Breast epithelium (tissue), 4 donors: ENCODE measurements at places on chromosomes 6 and 20.

DNA sequence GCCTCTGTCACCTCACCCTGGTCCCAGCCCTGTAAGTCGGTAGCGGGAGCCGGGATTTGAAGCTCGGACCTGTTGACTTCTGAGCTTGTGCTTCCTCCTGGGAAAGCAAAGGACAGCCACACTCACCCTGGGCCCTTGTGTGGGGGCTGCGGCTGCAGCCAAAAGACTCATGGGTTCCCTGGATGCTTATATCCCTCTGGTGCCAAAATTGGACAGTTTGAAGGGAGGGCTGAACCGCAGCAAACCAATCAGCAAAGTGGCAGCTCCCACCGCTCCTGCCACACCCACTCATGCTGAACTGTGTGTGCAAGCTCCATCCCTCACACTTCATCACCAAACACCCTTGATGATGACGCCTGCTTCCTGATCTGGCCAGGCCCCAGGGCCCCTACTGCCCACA lies 3.9 kb upstream of the CCN5 start:
- no peak for DNase-seq
- peaks cover 3% of the 10 kb centered on the region for H3K4me1 ChIP-seq
- H3K27ac ChIP-seq, result no peak overlapping the region
- H3K4me3 ChIP-seq, result no peak overlapping the region

- no peak for DNase-seq
- H3K4me3 ChIP-seq, result no peak overlapping the region
- H3K27me3 ChIP-seq, result no peaks in the 10 kb centered on the region
- H3K36me3 ChIP-seq, result no peaks in the 10 kb centered on the region
- H3K27ac ChIP-seq, result no peak overlapping the region
- H3K4me1 ChIP-seq, result no peaks in the 10 kb centered on the region
Measured at GRCh38 chr6:151417477-151417876, 26.1 kb upstream of the ZBTB2 start.

- H3K4me3 ChIP-seq, result peak overlapping the region; percentile 100
- DNase-seq, result no peak
- H3K36me3 ChIP-seq, result peaks cover 10% of the 10 kb centered on the region
- H3K27me3 ChIP-seq, result no peaks in the 10 kb centered on the region
Measured at GRCh38 chr20:45935416-45936046, 1.0 kb downstream of the PCIF1 start.

DNA sequence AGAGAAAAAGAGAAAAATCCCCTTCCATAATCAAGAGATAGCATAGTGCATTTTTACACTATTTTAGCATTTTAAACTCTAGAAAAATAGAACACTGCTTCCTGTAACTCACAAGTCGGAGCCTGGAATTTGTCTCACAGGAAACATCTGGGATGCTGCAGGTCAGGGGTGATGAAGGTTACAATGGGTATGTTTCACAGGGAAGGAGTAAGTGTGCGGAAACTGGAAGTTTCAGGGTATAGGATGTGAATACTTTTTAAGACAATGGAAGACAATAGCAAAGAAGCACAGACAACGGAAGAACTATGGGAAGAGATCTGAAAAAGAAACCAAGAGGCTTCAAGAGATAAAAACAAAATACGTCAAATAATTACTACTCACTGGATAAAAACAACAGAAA lies 361.0 kb upstream of the MARCKS start:
- no peak for DNase-seq
- no peak overlapping the region for H3K4me3 ChIP-seq
- no peaks in the 10 kb centered on the region for H3K27me3 ChIP-seq
- no peaks in the 10 kb centered on the region for H3K36me3 ChIP-seq
- no peak overlapping the region for H3K27ac ChIP-seq

GRCh38 chr6:113967777-113968176 lies 3.2 kb downstream of the HDAC2 start:
- no peaks in the 10 kb centered on the region for H3K36me3 ChIP-seq
- H3K4me1 ChIP-seq, result no peaks in the 10 kb centered on the region
- DNase-seq, result no peak
- H3K27ac ChIP-seq, result no peak overlapping the region

DNA sequence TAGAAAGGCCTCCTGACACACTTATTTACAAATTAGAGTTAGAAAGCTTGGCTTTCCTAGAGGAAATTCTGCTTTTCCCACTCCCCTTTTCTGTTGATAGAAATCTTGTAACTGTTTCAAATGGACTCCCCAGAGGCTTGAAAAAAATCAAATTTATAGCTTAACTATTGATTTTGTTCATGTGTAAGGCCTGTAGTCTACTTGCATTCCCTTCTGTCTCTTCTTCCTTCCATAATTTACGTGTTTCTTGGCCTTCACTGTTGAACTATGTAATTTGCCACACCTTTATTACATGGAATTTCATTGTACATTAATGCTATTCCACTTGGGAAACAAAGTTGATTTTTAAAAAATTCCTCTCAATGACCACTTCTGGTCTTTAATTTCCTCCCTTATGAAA lies 81.4 kb downstream of the LAMP5 start:
- no peaks in the 10 kb centered on the region for H3K36me3 ChIP-seq
- H3K4me3 ChIP-seq, result no peak overlapping the region
- no peaks in the 10 kb centered on the region for H3K27me3 ChIP-seq
- DNase-seq, result no peak

- peak overlapping the region; percentile 73 for H3K27ac ChIP-seq
- DNase-seq, result no peak
- H3K36me3 ChIP-seq, result no peaks in the 10 kb centered on the region
- H3K4me3 ChIP-seq, result peak overlapping the region; percentile 82
- H3K4me1 ChIP-seq, result no peaks in the 10 kb centered on the region
Measured at GRCh38 chr6:109454496-109455436, 806 bp downstream of the MICAL1 start.

DNA sequence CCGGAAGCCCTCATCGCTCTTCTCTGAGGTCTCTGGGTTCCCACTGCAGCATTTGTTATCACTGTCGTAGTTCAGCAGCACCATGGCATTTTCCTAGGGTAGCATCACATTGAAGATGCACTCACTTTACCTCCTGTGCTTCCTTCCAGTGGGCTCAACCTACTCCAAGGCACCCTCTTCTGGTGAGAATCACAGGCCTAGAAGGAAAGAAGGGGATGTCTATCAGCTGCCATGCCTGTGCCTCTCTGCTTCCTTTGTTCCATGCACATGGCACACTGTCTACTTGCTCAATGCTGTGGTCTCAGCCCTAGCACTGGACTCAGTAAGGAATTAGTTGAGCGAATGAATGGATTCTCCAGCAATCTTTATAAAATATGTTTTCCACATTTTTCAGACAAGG lies 22.6 kb downstream of the CST4 start:
- no peaks in the 10 kb centered on the region for H3K27me3 ChIP-seq
- no peak overlapping the region for H3K27ac ChIP-seq
- no peak for DNase-seq
- H3K4me3 ChIP-seq, result no peak overlapping the region
- no peaks in the 10 kb centered on the region for H3K4me1 ChIP-seq

DNA sequence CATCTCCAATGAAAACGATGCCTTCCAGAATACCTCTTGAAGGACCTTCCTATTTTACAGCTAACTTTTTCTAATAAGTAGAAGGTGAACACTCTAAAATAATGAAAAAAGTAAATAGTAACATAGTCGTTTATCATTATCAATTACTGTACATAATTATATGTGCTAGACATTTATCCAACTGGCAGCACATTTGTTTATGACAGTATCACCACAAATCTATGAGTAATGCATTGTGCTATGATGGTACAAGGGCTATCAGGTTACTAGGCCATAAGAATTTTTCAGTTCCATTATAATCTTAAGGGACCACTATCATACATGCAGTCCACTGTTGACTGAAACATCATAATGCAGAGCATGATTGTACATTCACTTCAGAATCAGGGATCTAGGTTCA lies 68.4 kb downstream of the ATG5 start:
- no peaks in the 10 kb centered on the region for H3K4me1 ChIP-seq
- H3K27ac ChIP-seq, result no peak overlapping the region
- no peaks in the 10 kb centered on the region for H3K27me3 ChIP-seq

DNA sequence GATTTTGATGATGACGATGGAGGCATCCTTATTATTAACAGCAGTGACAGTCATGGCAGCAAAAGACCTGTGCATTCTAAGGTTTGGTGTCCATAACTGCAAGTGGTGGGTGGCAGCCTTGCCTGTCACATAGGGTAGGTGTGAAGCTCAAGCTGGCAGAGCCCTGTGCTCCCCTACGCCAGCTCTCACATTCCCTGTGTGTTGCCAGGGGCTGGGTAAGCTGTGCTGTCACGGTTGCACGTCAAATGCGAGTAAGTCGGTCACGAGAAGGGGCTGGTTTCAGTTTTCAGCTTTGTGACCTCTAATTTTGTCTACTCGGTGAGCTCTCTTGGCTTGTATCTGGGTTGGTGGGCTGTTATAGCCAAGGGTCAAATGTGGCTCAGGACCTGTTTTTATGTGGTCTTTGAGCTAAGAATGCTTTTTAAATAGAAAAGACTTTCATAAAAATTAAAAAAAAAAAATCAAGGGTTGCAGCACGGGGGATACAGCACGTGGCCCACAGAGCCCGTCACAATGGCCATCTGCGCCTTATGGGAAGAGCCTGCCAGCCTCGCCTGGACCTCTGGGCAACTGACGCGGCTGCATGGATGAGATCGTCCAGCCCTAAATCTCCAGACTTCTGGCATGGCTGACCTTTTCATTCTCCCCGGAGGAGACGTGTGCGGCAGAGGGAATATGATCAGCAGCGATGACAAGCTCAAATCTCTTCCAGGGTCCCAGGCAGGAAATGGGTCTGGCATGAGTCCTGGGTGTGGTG lies 148.5 kb downstream of the PHACTR3 start:
- H3K4me3 ChIP-seq, result no peak overlapping the region
- H3K27ac ChIP-seq, result no peak overlapping the region
- H3K36me3 ChIP-seq, result no peaks in the 10 kb centered on the region
- DNase-seq, result no peak
- H3K4me1 ChIP-seq, result no peaks in the 10 kb centered on the region

DNA sequence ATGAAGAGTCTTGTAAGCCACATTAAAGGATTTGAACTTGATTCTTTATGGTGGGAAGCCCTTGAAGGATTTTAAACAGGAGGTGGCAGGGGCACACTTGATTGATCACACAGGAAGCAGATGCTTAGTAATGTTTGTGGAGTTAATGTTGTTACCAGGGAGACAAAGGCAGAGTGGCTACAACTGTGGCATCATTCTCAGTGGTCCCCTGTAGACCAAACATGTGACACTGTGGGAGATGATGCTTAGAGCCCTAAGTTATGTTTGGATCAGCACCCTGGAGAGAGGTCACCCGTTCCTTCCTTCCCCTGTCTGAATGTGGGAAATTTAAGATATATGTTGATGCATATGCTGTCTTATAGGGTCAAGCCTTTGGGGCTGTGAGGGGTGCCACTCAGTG lies 53.2 kb downstream of the EIF2S2 start:
- DNase-seq, result no peak
- H3K27ac ChIP-seq, result no peak overlapping the region
- H3K27me3 ChIP-seq, result no peaks in the 10 kb centered on the region

GRCh38 chr20:8652396-8652795 lies 416.5 kb upstream of the PLCB4 start:
- no peaks in the 10 kb centered on the region for H3K27me3 ChIP-seq
- no peak for DNase-seq
- H3K4me3 ChIP-seq, result no peak overlapping the region
- H3K4me1 ChIP-seq, result no peaks in the 10 kb centered on the region
- no peaks in the 10 kb centered on the region for H3K36me3 ChIP-seq

- no peaks in the 10 kb centered on the region for H3K27me3 ChIP-seq
- no peak overlapping the region for H3K4me3 ChIP-seq
- H3K27ac ChIP-seq, result no peak overlapping the region
- no peaks in the 10 kb centered on the region for H3K4me1 ChIP-seq
Measured at GRCh38 chr6:33807606-33808005, 3.8 kb upstream of the MLN start.

DNA sequence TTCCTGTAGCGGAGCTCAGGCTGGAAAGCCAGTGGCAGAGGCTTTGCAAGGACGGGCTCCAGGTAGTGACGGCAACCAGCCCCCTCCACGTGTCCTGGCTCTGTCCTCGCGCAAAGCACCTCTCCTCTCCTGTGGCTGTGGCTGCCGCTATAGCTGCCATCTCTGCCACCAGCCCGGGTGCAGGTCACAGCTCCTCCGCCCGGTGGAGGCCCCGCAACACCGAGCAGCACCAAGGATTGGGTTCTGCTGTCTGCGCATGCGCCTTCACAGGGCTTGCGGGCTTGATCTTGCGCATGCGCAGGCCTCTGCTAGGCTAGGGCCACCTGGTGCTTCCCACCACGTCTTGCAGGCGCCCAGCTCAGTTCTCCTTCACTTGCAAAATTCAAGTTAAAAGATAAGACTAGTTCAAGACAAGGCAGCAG lies 625.4 kb downstream of the QKI start:
- no peak overlapping the region for H3K27ac ChIP-seq
- no peaks in the 10 kb centered on the region for H3K36me3 ChIP-seq
- H3K27me3 ChIP-seq, result no peaks in the 10 kb centered on the region
- no peaks in the 10 kb centered on the region for H3K4me1 ChIP-seq
- H3K4me3 ChIP-seq, result peak overlapping the region; percentile 12

GRCh38 chr20:63947638-63948456 lies 8.4 kb downstream of the UCKL1 start:
- peak overlapping the region; percentile 89 for H3K27ac ChIP-seq
- H3K4me1 ChIP-seq, result peaks cover 30% of the 10 kb centered on the region
- no peak overlapping the region for H3K4me3 ChIP-seq
- no peaks in the 10 kb centered on the region for H3K36me3 ChIP-seq

- no peak overlapping the region for H3K4me3 ChIP-seq
- H3K27ac ChIP-seq, result no peak overlapping the region
- DNase-seq, result no peak
Measured at GRCh38 chr6:119296036-119297035, 53.2 kb downstream of the MAN1A1 start.

DNA sequence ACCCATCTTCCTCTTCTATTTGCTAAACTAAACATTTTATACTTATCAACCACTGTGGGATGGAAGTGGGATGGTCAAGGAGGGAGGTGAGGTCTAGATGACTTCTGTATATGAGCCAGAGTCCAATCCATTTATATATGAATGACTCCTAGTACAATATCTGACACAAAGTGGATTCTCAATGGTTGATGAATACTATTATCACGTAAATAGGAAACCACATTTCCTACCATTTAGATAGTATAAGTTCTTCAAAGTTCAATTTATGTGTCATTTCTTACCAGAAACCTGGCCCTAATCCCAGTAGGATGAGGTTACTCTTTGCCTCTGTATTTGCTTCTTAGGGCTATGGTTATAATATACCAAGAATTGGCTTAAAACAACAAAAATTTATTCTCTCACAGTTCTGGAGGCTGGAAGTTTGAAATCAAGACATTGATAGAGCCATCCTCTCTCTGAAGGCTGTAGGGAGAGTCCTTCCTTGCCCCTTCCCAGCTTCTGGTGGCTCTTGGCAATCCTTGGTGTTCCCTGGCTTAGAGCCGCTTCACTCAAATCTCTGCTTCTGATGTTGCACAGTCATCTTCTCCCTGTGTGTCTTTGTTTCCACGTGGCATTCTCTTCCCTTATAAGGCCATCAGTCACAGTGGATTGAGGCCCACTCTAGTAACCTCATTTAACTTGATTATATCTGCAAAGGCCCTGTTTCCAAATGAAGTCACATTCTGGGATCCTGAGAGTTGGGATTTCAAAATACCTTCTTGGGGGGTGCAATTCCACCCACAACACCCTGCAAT lies 41.0 kb upstream of the RAB23 start:
- no peak overlapping the region for H3K4me3 ChIP-seq
- H3K27ac ChIP-seq, result peak overlapping the region; percentile 55
- H3K4me1 ChIP-seq, result no peaks in the 10 kb centered on the region
